Dermis microvascular lymphatic vessel endothelial cell (primary cell): ENCODE measurements at places on chromosomes 5 and 9.

- peak; percentile 54 for DNase-seq
These were observed 5.2 kb upstream of the RAPGEF6 start for GRCh38 chr5:131640043-131640856.

DNA sequence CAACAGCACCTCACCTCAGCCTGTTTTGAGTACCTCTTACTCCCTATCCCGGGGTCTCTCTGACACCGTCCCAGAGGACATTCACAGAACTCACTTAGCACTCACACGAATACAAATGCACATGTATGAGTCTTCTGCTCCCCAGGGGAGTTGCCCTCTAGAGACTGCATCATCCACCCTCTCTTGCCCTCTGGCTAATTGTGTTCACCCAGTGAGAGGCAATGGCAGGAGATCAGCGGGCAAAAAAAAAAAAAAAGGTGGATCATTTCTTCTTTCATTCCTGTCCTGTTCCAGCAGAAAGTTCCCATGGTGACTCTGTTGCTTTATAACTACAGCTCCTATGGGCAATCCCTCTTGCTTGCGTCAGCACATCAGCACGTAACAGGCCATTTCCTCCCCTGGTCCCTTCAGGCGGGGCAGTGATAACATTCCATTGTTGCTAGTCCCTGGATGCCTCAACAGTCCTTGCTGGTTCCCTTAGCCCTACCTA lies 23.5 kb upstream of the SNX2 start:
- DNase-seq = peak; percentile 93

- DNase-seq = no peak
These were observed 865.1 kb downstream of the CDH18 start for GRCh38 chr5:19122923-19123322.

DNA sequence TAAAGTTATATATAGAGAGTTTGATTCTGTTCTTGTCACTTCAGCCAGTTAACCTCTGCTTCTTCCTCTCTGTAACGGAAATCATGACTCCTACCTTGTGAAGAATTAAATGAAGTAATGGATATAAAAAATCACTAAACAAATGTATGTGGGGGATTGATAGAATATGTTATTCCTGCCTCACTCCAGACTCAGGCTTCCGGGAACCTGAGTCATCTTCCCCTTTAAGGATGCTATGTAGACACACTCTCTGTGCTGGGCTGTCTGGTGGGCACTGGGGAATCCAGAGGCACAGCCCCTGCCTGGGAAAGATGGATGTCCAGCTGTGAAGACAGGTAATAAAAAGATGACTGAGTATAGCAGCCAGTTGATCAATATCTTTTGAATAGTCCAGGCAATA lies 77.4 kb downstream of the ZNF618 start:
- peak; percentile 96 for DNase-seq

GRCh38 chr9:133976191-133976861 lies 15.8 kb downstream of the VAV2 start:
- DNase-seq = no peak

DNA sequence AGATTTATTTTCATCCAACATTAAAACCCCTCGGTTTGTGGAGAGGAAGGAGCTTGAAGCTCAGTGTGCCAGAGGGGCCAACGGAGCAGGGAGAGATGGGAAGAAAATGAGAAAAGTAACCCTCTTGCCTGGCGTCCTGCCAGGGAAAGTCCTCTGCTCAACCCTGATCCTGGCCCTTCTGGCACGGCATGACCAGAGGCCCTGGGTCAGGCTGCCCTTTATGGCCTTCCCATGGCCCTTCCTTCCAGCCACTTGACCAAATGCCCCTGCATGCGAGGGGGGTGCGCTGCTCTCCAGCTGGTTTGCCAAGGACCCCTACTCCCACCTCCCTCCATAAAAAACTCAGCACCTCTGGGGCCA lies 43.8 kb downstream of the SPRY4 start:
- DNase-seq = peak; percentile 38

GRCh38 chr5:176661676-176662075 lies 14.4 kb downstream of the TSPAN17 start:
- no peak for DNase-seq

DNA sequence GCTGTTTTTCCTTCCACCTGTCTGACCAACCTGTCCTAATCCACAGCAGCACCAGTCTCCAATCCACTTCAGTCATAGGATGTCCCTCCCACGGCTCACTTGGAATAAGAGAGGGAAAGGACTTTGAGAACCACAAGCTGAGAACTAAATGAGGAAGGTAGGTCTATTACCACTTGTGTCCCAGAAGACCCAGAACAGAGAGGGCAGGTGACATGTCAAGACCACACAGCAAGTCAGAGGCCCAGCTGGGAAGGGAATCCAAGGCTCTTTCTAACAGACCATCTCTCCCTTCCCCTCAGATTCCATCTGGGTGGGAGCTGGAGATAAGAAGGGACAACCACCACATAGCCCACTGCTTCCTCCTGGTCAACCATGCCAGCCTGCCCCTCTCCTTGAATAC lies 14.6 kb downstream of the ANXA6 start:
- no peak for DNase-seq

DNA sequence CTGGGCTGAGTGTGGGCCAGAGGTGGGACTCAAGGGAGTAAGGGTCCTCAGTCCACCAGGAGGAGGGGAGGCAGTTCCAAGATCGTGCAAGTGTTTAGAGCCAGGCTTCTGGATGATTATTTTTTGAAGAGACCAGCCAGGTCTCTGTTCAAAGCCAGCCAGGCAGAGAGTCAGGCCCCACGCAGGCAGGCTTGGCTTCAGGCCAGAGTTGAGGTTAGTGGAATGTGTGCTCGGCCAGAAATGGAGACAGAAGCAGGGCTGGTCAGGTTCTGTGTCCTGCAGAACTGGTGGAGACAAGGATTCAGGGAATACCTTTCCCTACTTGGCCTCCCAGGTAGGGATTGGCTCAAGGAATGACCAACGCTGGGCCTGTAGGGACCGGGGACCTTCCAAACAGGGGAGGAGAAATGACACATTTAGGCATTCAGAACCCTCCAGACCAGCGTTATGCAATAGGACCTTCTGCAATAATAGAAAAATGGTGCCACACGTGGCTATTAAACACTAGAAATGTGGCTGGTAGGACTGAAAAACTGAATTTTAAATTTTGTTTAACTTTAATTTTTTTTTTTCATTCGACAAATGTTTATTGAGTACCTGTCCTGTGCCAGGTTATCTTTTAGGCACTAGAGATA lies 106.2 kb downstream of the CMYA5 start:
- DNase-seq = no peak

DNA sequence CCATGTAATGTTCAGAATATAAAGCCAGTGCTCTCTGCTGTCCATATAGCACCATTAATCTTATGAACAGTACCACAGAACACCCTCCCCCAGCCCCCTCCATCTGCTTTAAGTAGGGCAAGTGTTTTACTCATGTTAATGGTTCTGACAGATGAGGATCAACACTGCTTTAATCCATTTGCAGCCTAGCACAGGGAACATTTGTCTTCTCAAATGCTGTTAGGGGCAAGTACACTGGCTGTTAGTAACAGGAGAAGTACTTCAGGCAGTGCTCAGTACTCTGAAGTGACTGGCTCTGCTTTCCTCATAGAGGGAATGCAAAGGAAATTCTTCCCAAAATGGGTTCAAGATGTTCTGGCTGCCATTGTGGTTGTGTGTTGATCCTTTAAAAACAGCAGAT lies 202.6 kb downstream of the DCP2 start:
- no peak for DNase-seq

DNA sequence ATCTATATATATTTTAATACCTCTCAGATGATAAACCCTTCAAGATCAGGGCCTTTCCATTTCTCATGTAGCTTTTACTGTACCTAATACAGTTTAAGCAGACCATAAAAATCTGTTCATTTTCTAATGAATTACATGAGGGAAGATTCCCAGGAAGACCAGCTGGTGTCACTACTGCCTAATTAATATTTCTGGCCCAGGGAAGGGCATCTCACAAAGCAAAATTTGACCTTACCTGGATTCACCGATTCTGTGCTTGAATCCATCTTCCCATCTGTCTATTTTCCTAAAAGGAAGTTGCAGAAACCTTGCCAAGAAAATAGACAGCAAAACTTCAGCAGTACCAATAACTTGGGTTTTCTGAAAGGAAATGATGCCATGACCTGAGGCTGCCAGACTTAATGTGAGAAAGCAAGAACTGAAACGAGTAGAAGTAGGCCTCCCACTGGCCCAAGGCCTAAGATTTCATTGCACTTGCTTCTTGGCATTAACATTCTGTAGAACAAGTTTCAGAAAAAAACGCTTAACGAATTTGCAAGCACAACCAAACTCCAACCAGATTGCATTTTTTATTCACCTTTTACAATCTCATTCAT lies 83.0 kb upstream of the GLIS3 start:
- DNase-seq = peak; percentile 58

DNA sequence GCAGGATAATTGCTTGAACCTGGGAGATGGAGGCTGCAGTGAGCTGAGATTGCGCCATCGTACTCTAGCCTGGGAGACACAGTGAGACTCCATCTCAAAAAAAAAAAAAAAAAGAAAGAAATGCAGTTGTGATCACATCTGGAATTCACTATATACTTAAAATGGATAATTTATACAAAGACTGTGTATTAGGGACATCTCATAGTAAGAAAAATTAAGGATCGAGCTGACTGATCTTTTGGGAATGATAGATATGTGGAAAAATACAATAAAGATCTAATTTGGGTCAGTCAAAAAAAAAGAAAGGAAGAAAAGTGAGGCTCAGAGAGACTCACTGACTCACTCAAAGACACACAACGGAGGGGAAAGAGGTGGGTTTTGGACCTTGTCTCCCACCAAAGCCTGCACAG lies 73.2 kb upstream of the STXBP1 start:
- no peak for DNase-seq

DNA sequence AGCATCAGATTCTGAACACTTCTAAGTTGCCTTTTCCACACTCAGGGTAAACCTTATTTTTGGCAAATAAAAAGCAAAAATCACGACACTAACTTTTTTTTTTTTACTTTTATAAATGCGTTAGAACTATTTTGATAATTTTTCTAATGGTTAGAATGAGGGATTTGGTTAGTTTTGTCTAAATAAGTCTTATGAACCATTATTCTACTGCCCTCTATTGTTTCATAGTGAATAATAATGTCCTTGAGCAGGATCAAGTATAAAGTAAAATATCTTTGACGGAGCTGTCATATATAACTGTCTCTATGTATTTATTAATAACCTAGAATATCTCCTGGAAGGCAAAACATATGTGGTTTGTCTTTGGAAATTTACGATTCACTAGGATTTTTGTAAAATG lies 631.8 kb downstream of the GABRG2 start:
- no peak for DNase-seq

DNA sequence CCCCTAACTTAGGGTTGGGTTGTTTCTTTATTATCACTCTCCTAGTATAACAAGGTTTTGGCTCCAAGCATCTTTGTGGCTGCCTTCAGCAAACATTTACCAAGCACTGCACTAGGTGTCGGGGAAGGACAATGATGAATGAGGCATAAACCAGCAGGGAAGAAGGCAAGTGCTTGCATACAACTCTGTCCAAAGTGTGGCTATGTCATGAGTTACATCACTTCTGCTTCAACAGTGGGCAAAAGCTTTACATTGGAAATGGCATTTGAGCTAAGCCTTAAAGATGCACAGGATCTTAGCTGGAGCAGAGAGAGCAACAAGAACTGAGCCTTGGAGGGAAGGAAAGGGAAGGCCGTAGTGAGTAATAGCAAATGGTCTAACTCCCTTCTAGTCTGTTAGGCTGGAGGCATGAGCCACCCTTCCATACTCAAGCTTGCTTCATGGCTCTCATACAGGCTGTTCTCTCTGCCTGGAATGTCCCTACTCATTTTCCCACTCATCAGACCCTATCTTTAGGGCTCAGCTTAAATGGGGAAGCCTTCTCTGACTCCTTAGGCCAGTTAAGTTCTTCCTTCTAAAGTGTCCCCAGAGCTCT lies 121.8 kb downstream of the SEMA6A start:
- no peak for DNase-seq

DNA sequence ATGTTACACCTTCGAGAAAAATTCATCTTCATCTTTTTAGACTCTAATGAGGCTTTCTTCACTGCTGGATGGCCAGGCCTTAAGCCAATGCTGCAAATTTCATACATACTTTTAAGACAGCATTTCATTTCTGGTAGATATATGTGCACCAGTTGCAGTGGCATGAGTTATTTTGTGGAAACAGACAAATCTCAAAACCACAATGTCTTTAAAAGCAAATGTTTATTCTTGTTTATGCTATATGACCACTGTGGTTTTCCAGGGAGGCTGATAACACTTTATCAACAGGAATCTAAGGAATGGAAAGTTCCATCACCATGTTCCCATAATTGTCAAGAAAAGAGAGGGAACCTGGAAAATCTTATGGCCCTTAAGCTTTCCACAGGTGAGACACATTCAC lies 27.7 kb downstream of the CDH9 start:
- no peak for DNase-seq

DNA sequence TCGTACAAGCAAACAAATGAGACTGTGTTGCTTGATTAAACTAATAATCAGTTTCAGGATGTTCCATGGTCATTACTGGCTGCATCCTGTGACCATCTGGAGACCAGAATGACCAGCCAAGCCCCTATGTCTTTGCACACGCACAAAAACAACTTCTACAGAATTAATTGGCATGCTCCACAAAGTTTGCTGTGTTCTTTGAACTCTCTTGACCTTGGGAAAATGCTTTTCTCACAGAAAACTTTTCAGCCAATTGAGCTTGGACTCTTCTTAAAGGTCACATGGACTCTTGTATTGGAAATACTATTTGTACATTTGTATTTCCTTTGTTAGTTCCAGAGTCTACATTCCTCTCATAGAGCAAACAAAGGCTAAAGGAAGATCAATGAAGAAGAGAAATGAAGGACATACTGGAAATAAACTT lies 147.8 kb downstream of the ARRDC3 start:
- DNase-seq = peak; percentile 51

GRCh38 chr9:69657269-69657668 lies 14.9 kb downstream of the APBA1 start:
- no peak for DNase-seq

DNA sequence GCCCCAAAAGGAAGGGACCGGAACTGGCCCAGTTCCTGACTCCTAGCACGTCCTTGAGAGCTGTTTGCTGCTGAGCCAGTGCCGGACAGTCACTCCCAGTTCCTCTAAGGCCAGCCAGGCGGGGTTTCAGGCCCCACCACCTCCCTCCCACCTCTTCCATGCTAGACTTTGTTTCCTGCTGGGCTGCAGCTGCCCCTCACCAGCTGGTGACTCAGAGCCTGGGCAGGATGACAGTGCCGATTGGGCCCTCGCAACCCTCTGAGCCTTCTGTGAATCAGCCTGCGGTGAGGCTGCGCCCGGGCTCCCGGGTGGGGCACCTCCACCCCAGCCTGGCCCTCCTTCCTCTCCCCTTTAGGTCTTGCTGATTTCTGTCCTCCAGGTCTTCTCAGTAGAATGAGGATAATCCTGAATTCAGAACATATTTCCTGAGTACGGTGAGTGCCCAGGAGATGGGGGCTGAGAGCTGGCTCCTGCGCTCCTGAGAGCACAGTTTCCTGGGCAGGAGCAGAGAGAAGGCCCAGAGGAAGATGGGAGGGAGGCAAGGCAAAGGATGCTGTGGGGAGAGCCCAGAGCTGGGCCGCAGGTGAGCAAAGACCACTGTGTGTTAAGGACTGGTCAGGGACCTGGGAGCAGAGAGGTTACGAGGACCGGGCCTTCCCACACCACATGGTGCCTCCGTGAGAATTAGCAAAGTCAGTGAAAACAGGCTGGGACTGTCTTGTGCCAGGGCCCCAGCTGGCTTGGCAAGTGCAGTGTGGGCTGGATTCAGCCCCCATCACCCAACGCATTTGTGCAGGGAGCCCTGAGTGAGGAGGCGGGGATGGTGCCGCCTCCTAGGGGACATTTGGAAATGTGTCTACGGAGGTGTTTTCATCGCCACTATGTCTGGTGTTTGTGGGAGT lies 32.9 kb upstream of the STXBP1 start:
- DNase-seq = peak; percentile 98
